ENCODE measurements at places on chromosomes 7 and 10.
A peak's percentile ranks its signal among the peaks of the same experiment; 100 is the strongest.

DNA sequence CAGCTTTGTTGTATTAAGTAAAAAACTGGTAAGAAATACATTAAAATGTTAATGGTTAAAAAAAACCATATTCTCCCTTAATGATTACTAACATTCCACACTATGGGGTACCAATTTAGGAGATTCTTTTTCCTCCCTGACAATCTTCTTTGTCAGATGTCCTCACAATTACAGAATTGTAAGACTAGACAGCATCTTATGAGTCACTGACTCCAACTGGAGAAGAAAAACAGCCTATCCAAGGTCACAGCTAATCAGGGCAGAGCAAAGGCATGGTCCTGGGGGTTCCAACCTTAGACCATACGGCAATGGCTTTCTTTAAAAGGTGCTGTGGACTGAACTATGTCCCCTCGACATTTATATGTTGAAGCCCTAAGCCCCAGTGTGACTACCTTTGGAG, 127.6 kb downstream of the DLG5 start:
- no peak for DNase-seq

- DNase-seq, result no peak
These were observed 91.2 kb upstream of the KCNIP2 start for GRCh38 chr10:101934686-101935305.

DNA sequence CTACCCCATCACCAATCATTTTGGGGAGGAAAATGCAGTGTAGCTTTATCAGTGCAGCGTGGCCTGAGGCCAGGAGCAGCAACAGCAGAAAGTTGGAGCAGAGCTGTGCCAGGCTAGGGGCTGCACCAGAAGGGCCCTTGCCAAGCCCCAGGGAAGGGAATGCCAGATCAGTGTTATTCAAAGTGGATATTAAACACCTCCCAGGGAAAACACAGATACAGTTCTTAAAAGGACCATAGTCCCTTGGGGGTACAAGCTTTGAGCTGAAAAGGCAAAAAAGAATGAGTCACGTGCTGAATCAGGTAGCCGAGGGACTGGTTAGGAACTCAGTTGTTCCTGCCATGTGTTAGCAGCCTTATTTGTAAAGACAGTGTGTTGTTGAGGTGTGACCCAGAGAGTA, 54.0 kb downstream of the GSDME start:
- no peak for DNase-seq

GRCh38 chr7:27165996-27166530, 726 bp upstream of the HOXA9 start:
- DNase-seq, result no peak

DNA sequence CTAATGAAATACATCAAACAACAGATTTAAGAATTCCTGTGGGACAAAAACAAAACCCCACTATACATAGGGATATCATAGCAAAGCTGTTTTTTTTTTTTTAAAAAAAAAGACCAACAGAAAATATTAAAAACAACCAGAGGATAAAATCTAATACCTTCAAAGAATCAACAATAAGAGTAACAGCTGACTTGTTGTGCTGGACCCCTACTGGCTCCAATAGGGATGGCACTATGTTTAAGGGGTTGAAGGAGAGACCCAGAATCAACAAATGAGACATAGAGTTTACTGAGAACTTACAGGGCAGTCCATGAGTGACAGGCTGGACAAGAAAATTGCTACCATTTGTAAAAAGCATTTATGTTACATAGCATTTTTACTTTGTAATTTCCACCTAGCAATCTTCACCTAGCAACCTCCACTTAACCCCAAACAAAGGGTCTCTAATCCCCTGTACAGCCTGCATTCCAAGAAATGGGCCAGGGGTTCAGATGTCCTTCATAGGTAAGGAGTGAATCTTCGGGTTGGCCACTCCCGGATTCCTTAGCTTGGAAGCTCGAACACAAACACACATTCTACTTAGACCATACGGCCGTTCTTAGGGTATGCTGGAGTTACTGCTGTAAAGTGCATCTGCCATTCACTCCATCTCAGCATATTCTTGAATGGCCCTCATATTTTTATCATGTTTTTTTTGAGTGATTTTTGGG, 25.8 kb downstream of the ASZ1 start:
- DNase-seq, result no peak

- peak; percentile 82 for DNase-seq
These were observed 113.4 kb downstream of the PTPN20 start for GRCh38 chr10:47024399-47025252.

GRCh38 chr7:136076954-136077353, 99.8 kb upstream of the MTPN start:
- DNase-seq, result no peak

DNA sequence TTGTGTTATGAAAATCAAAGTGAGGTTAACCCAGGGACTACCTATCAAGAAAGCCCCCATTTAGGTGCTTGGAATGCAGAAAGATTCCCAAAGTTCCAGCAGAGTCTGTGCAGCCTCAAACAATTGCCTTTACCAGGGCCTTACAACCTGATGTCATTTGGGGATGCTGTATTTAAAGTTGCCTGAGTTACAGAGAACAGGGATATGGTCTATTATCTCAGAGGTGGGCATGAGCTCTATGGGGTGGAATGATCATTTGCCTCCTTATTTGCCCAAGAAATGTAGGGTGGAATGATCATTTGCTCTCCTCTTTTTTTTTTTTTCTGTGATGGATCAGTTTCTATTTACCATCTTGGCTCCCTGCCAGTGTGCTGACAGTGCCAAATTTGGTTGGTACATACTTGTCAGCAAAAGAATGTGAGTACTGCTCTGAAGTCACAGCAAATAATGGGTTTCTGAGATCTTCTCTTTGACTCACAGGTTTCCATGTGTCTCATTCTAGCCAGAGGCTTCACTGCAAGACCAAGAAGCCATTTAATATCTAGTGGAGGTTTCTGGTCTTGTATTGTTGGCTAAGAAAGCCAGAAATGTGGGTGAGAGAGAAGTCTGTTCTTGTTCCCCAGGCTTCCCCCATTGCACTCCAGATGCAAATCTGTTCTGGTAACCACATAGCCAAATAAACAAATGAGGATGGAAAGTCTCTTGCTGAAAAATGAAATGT, 45.5 kb upstream of the ZNRF2 start:
- peak; percentile 65 for DNase-seq

DNA sequence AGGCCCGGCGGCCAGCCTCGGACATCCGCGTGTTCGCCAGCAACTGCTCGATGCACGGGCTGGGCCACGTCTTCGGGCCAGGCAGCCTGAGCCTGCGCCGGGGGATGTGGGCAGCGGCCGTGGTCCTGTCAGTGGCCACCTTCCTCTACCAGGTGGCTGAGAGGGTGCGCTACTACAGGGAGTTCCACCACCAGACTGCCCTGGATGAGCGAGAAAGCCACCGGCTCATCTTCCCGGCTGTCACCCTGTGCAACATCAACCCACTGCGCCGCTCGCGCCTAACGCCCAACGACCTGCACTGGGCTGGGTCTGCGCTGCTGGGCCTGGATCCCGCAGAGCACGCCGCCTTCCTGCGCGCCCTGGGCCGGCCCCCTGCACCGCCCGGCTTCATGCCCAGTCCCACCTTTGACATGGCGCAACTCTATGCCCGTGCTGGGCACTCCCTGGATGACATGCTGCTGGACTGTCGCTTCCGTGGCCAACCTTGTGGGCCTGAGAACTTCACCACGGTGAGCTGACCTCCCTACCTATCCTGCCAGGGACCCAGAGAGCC, 656 bp downstream of the ASIC3 start:
- no peak for DNase-seq

Data from GM10248 (cell line).